ENCODE measurements at places on chromosomes 3 and 15.

DNA sequence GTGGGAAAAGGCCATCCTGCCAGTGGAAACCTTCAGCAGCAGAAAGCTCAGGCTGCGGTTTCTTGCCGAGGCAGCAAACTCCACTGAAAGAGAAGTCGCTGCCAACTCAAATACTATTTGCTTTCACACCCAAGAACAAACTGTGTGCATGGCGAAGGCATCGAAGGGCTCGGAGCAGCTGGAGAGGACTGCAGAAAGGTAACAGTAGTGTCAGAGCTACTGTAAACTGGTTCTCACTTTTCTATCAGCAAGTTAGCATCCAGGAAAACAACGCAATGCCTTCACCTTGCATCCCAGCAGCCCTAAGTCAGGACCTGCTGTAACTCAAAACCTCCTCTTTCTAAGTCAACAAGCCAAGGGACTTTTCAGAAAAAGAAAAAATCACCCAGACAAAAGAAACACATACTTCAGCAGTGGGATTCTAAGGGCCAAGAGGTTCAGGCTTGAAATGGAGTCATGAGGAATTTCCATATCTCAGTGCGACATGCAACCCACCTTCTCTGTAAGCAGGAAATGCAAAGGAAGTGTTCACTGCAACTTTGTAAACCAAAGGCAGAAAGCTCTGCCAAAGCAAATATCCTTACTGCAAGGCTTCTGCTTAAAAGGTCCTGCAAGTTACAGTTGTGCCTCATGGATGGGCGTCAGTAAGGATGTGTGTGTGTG lies 193.5 kb downstream of the FOXP1 start:
- no peak for DNase-seq

DNA sequence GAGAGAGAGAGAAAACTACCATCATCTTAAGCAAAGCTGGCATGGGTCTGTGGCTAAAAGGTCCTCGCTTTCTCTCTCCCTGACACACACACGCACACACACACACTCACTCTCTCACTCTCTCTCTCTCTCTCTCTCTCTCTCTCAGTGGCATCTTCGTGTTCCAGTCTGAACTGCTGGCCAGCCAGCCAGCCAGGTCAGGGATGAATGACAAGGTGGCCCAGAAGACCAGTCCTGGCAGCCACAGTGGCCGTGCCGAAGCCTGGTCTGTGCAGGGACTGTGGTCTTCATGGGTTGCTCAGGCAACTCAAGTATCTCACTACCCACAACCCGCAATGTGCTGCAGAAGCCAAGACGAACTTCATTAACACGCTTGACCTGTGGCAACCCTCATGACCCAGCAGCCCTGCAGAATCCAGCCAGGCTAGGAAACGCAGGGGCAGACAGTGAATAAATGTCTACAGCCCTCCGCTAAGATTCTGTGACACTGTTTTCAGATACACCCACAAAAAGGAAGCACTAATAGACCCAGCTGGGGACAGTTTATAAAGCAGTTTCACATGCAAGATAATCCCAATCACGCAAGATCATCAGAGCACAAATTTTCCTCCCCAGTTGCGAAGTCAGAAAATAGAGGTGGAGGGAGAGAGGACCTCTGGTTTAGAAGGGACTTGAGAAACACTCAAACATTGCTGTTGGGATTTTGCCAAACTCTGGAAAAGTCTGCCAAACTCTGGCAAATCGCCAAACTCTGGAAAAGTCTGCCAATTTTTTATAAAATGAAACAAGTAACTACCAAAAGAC lies 66.4 kb downstream of the XXYLT1 start:
- DNase-seq, result no peak

GRCh38 chr3:39415983-39416382 lies 9.5 kb downstream of the RPSA start:
- DNase-seq, result no peak

DNA sequence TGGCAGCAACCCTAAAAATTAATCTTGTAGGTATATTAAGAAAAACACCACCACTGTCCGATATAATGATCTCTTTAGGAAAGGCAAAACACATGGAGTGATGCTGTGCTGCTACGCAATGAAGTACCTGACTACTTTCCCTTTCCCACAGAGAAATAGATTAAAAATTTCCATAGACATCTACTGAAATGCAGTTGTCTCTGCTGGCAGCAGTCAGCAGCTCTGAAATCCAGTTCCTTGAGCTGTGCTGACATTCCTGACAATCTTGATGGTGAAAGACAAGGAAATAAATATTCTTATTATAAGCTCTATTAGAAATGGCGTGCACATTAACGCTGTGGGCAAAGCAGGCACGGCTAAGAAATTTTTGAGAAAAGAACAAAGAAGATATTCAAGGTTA lies 287.6 kb downstream of the IL5RA start:
- DNase-seq, result no peak

DNA sequence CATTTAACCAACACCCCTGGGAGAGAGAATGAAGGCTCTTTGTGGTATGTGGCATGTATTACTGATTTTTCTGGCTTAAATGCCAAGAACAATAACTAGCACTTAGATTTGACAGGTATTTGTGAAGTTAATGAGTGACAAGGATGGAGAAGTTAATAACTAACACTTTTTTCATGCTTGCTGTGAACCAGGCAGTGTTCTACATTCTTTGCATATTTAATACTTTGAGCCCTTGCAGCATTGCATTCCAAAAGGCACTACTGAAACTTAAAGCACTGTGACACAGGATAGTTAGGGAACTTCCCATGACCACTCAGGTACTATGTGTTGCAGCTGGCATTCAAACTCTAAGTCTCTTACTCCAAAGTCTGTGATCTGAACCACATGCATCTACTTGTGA lies 650.6 kb downstream of the ZPLD1 start:
- DNase-seq, result no peak

DNA sequence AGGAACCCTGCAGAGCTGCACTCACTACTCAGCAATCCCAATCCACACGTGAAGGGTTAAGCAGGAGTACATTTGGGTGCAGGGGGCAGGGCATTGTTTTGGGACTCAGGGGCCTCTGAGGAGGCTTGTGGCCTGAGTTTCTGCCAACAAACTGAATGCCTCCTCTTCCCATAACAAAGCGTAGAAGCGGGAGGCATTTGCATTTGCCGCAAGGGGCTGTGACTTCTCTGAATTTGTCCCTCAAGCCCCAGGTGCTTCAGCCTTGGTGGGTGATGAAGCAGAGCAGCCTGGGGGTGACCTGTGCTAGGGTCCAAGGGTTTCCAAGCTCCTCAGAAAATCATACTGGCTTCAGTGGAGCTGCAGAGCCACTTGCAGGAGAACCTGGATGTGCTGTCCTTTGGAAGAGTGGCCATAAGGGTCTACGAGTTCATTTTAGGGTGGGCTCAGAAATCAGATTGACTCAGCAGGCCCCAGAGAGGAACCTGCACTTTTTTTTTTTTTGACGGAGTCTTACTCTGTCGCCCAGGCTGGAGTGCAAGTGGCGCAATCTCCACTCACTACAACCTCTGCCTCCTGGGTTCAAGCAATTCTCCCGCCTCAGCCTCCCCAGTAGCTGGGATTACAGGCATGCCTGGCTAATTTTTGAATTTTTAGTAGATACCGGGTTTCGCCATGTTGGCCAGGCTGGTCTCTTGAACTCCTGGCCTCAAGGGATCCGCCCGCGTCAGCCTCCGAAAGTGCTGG lies 1.4 kb upstream of the RPSA start:
- no peak for DNase-seq

GRCh38 chr3:13544951-13545651 lies 3.8 kb upstream of the FBLN2 start:
- no peak for DNase-seq

- DNase-seq, result no peak
Measured at GRCh38 chr15:94924057-94924456, 692.7 kb downstream of the MCTP2 start.

DNA sequence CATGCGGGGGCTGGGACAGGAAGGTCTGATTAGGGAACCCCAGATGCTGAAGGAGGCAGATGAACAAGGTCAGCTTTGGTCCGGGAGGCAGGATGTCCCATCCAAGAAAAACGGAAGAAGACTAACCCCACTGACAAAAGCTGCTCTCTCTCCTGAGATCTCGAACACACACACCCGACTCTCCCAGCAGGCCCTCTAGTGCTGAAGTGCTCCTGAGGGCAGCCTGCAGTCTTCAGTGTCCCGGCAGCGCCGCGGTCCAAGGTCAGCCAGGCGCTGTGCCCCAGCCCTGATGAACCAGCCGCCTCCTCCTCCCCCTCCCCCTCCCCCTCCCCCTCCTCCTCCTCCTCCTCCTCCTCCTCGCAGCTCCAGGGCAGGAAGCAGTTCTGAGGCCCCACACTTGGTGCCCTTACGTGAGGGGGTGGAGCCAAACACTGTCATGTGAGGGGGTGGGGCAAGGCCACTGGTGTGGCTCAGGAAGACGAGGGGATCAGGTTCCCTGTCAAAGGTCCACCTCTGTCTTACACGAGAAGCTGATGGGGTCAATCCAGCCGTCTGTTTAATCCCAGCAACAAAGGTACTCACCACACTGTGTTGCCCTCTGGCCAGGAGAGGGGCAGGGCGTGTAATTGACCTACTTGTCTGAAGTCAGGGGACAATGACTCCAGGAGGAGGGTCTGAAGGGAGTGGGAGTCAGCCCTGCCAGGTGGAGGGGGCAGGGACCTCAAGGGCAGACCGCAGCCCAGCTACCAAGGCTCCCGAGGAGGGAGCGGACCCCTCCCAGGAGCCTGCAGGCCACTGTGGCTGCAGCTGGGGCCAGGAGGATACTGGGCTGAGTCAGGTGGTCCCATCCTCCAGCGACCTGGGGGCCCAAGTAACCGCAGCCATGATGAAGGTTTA lies 34.3 kb downstream of the PRR23E start:
- no peak for DNase-seq

DNA sequence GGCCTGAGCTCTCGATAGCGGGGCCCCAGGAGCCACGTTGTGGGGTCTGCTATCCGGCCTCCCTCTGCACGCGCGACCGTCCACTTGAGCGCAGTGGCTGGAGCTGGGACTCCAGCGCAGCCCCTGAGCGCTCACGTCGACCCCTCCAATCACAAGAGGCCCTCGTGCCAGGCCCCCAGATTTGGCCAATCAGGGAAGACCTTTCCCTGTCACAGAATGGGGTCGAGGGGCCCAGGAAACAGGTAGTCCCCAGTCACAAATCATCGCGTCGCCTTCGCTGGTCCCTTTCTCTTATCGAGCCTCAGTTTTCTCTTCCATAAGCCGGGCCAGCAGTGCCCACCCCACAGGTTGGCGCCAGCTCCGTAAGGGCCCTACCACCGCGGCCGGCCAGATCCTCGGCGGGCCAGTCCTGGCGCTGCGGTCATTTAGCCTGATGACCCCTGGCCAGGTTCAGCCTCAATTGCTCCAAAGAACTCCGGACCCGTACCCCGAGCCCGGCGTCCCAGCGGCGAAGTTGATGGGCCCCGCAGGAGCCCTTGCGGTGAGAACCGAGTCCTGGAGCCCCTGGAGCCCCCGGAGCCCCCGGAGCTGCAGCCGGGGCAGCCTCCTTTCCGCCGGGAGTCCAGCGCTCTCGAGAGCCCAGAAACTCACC lies 435 bp downstream of the ALDH1L1 start:
- DNase-seq, result no peak

DNA sequence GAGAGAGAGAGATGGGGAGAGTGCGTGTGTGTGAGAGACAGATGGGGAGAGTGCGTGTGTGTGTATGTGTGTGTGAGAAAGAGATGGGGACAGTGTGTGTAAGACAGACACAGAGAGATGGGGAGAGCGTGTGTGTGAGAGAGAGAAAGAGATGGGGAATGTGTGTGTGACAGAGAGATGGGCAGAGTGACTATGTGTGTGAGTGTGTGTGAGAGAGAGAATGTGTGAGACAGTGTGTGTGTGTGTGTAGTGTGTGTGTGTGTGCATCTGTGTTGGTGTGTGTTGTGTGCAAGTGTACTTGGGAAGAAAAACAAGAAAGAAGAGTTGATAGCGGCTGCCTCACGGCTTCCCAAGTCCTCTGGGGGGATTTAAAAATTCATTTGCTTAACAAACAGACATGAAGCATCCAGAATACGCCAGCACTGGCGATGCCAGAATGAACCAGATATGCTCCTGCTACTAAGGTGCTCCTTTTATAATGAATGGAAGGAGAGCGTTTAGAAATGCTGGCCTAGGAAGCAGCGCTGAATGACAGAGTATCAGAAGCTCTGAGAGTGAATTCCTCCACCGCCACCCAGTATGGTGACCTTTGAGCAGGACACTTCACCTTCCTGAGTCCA lies 186.1 kb upstream of the TSC22D2 start:
- DNase-seq, result no peak

GRCh38 chr3:195172039-195172684 lies 98.8 kb downstream of the XXYLT1 start:
- DNase-seq, result no peak

DNA sequence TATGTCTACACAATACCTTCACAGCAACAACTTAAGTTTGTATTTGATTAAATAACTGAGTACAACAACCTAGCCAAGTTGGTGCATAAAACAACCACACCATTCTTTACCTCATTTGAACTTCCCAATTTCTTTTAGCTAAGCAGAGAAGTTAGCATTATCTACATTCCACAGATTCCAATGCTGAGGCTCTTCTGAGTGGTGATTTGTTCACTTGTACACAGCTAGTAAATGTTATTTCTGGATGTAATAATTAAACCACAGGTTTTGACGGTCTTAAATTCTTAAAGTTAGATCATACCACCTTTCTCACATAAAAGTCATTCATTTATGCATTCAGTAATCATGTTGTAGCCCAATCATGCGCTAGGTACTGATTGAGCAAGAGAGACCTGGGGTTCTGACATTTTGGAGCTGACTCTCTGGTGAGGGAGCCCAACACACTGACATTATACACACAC lies 102.5 kb downstream of the SST start:
- no peak for DNase-seq

DNA sequence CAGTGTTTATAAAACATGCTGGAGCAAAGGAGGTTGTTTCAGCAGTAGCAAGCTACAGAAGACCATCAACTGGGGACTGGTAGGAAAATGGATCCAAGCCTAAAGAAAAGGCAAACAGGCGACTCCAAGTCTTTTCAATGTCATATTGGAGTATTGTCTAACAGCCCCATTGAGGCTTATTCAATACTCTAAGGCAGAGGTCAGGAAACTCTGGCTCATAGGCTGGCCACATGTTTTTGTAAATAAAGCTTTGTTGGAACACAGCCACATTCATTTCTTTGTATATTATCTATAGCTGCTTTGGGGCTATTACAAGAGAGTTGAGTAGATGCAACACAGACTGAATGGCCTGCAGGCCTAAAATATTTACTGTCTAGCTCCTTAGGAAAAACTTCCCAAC lies 77.5 kb downstream of the RPL22L1 start:
- DNase-seq, result no peak

Data from T-helper 2 cell (primary cell).